Stimulated activated effector memory CD8-positive, alpha-beta T cell treated with anti-CD3 and anti-CD28 coated beads, Interleukin-12 subunit alpha, Interleukin-12 subunit beta, amount 100 ng/mL, for 72 hours (primary cell): ENCODE measurements at places on chromosomes 13 and 19.

DNA sequence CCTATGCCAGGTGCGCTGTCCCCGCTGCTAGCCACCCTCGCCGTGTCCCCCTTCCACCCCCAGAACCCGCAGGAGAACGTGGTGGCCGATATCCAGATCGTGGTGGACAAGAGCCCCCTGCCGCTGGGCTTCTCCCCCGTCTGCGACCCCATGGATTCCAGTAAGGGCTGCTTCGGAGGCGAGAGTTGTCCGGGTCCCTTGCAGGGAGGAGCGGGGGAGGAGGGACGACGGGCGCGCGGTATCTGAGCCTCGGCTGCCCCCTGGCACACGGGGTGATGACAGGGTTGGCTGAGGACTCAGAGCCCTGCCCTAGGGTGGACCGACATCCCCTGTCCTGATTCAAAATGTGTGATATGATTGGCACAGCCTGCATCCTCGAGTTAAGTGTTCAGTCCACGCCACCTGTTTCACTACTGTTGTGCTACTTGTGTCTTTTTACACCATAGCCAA lies 653 bp downstream of the MVB12A start:
- peak; percentile 17 for DNase-seq

DNA sequence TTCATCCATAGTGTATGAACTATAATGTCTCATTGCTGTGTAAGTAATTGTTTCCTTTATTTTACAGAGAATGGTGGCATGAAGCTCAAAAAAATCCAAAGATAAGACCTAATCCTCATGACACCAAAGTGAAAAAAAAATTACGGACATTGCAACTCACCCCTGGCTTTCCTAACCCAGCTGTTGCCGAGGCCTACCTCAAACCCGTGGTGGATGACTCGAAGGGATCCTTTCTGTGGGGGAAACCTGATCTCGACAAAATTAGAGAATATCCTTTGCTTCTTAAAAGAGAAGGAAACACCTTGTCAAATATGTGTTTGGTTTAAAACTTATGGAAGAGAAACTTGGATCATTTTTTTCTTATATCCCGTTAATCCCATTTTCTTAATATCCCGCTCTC lies 26.3 kb downstream of the ERCC5 start:
- no peak for DNase-seq

DNA sequence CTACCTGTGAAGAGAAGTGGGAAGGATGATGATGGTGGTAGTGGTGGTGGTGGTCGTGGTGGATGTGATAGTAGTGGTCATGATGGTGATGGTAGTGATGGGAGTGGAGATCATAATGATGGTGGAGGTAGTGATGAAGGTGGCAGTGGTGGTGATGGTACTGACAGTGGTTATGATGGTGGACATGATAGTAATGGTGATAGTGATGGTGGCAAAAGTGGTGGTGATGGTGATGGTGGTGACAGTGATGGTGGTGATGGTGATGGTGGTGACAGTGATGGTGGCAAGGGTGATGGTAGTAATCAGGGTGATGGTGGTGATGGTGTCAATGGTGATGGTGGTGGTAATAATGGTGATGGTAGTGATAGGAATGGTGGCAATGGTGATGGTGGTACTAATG lies 26.2 kb downstream of the MBD3L2B start:
- DNase-seq, result no peak

DNA sequence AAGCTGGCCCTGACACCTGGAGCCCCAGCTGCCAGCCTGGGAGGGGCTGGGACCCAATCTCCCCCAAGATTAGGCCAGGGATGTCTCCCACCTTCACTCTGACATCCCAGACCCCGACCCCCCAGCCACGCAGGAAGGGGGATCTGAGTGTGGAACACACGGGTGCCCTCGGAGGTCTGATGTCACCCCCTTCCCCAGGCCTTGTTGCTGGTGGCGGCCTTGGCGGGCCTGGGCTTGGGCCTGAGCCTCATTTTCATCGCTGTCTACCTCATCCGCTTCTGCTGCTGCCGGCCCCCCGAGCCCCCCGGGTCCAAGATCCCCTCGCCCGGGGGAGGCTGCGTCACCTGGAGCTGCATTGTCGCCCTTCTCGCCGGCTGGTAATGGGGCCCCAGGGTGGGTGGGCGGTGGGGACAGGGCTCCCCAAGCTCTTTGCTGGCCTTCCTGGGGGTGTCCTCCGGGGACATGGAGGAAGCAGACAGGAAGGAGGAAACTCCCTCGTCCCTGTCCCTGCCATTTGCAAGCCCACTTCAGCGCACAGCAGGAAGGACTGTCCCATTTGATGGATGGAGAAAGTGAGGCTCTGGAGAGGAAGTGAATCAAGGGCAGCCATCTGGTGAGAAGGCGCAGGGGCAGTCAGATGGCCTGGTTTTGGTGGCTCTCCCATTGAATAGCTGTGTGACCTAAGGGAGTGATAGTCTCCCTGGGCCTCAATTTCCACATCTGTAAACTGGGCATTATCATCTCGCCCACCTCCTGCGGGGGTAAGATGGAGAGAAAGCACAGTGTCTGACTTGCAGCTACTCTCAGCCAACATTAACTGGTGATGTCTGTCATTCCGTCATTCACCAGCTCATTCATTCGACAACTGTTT lies 3.9 kb downstream of the TTYH1 start:
- no peak for DNase-seq

- DNase-seq, result no peak
Observed at GRCh38 chr13:86900906-86901305, 770.3 kb upstream of the SLITRK5 start.

- DNase-seq, result no peak
Observed at GRCh38 chr13:95235199-95235756, 66.0 kb downstream of the ABCC4 start.

GRCh38 chr19:56633021-56633420 lies 9.9 kb upstream of the SMIM17 start:
- no peak for DNase-seq

DNA sequence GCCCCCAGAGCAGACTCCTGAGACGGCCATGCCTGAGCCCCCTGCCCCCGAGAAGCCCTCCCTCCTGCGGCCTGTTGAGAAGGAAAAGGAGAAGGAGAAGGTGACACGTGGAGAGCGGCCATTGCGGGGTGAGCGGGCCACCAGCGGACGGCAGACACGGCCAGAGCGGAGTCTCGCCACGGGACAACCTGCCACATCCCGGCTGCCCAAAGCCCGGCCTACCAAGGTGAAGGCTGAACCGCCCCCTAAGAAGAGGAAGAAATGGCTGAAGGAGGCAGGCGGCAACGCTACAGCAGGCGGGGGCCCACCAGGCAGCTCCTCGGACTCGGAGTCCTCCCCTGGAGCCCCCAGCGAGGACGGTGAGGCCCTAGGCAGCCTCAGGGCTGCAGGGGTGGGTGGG lies 24.1 kb downstream of the RRAS start:
- no peak for DNase-seq

DNA sequence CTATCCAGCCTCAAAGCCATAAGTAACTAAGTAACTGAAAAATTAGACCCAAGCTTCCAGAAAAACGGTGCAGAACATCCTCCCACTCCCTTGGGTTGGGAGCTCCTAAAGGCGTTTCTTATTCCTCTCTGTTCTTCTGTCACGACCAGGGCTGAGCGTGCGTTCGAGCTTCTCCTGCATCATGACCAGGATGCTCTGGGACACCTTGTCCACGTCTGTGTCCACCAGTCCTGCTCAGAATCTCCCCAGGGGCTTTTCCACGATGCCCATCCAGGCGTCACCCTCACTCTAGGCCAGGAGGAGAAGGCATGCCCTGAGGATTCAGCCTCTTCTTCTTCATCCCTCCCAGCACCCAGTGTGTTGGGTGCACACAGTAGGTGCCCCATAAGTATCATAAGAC lies 37.8 kb upstream of the GAS6 start:
- DNase-seq, result no peak

- no peak for DNase-seq
Observed at GRCh38 chr13:111586291-111586690, 265.8 kb downstream of the TEX29 start.

- no peak for DNase-seq
Observed at GRCh38 chr13:77061362-77061761, 34.4 kb upstream of the FBXL3 start.

GRCh38 chr13:44601586-44601985 lies 25.5 kb upstream of the TSC22D1 start:
- DNase-seq, result no peak
